Sciatic nerve (tissue), 2 donors: ENCODE measurements at places on chromosomes 7 and 10. TPM values are rescaled to one million over a fixed set of nuclear protein-coding genes. Genes with fewer than 3 reads are reported as not detected.

MKX gene
- 0.94 TPM for total RNA-seq

- no peak for DNase-seq
Observed at GRCh38 chr7:34327681-34328080, 330.3 kb upstream of the NPSR1 start.

CYP2C8 gene
- total RNA-seq = 0.49 TPM

DNA sequence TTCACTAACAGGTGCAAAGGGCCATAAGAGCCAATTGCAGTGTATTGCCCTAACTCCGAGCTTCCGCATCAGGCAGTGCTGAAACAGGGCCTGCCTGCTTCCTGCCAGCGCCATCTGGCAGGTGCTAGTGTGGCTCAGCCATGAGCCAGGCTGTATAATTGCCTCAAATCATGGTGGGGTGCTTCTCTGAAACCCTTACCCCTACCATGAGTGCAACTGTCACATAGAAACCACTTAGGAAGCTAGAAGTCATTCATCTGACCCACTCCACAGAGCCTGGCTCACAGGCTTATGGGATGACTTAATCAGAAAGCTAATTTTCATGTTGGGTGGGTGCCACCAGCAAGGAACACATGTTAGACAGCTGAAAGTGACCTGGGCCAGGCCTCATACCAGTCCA lies 133.3 kb upstream of the LAMB4 start:
- DNase-seq = no peak

GRCh38 chr7:117381362-117381761 lies 45.9 kb downstream of the ASZ1 start:
- DNase-seq = no peak

GRCh38 chr10:130369645-130370381 lies 233.6 kb downstream of the GLRX3 start:
- peak; percentile 37 for DNase-seq

- DNase-seq = no peak
Observed at GRCh38 chr10:60560451-60560850, 170.8 kb upstream of the ANK3 start.

GRCh38 chr7:74567318-74567668 lies 90.2 kb upstream of the GTF2I start:
- no peak for DNase-seq

- DNase-seq = no peak
Observed at GRCh38 chr10:31037749-31038148, 6.1 kb upstream of the ZNF438 start.

SLC18A2 gene
- total RNA-seq = 1.2 TPM

DNA sequence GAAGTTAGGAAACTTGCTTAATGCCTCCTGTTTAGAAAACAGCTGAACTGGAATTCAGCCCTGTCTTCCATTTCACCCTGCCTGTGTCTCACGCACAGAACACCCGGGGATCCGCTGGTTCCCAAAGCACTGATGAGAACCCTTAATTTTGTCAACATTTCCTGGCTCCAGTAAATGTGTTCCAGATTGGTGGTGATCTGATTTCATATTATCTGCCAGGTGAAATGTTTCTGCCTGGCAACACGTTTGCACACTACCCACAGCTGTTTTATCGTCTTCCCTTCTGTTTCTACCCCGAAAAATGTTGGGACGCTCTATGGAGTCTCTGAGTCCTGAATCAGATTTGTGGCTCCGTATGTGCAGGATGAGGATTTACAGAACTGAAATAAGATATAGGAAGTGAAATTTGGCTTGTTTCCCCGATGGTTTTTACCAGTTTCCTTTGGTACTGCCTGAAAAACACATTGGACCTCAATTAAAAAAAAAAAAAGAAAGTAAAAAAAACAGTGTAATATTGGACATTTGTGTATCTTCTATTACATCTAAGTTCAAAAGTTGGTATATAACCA lies 29.0 kb downstream of the MRC1 start:
- DNase-seq = no peak

- DNase-seq = no peak
Observed at GRCh38 chr10:85792533-85792858, 574.1 kb downstream of the GRID1 start.

UBE2D1 gene
- total RNA-seq = 16.8 TPM

AKR1B15 gene
- total RNA-seq = 1.3 TPM

GRCh38 chr10:75772153-75772887 lies 340.9 kb downstream of the LRMDA start:
- DNase-seq = no peak

OR6V1 gene
- not detected for total RNA-seq

DNA sequence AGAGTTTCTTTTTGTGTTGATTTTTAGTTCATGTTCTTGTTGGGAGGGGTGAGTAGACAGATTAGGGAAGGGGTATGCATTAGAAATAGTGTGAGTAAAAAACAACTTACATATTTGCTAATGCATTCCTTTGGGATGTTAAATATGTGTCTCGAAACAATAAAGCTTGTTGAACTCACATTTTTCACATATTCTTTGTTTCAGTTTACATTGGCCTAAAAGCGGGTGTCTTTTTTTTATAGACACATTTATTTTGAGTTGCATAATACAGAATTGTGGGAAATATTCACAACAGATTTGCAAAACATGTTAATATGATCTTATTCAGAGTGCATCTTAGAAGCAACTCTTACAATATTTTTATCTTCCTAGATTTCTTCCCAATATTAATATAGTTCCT lies 337.5 kb upstream of the CNTNAP2 start:
- no peak for DNase-seq

DNA sequence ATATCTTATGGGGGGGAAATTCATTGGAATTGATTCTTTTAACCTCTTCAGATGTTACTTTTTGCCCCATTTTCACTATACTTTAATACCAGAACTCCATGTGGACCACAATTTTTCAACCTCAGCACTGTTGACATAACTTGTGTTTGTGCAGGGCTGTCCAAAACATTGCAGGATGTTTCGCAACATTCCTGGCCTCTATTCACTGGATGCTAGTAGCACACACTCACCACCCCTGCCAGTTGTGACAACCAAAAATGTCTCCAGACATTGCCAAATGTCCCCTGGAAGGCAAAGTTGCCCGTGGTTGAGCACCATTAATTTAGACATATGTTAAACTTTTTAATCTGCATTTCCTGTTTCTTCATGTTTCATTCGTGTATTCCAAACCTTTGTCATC lies 234.7 kb downstream of the GFRA1 start:
- peak; percentile 68 for DNase-seq

SLC16A12 gene
- total RNA-seq = 10.3 TPM

SPOCK2 gene
- total RNA-seq = 5.3 TPM

GRM3 gene
- total RNA-seq = not detected

GRCh38 chr7:28953633-28954032 lies 4.5 kb downstream of the TRIL start:
- no peak for DNase-seq

DNA sequence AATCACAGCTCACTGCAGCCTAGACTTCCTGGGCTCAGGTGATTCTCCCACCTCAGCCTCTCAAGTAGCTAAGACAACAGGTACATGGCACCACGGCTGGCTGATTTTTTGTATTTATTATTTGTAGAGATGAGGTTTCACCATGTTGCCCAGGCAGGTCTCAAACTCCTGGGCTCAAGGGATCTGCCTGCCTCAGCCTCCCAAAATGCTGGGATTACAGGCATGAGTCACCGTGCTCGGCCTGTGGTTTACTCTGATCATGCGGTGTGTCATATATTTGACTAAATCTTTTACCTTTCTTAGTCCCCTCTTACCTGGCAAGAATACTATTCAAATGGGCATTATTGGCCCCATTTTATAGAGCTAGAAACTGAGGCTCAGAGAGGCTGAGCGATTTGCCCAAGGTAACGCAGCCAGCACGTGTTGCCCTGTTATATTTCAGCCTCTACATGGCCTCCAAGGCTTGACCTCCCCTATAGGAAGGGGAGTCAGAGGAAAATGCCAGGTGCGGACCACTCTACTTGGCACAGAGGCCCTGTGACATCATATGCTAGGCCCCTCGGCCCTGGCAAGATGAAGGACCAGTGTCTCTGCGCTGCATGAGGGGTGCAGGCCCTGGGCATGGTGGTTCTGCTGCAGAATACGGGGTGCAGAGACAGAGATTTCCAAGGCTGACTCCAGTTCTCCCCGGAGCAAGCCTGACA lies 8.2 kb downstream of the ZCCHC24 start:
- DNase-seq = peak; percentile 56

- DNase-seq = no peak
Observed at GRCh38 chr10:4672201-4672600, 153.8 kb upstream of the AKR1E2 start.

DNA sequence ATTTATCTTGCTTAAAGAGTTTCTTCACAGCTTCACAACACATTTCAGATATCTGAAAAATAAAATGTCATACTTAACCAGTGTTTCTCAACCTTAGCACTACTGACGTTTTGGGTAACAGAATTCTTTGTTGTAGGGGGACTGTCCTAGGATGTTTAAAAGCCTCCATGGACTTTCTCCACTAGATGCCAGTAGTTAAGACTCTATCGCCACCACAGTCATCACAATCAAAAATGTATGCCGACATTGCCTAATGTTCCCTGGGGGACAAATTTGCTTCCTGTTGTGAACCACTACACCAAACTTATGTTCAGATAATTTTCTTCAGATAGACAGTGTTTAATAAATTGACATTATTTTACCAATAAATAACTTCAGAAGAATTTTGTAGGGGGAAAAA lies 13.4 kb downstream of the NOC3L start:
- DNase-seq = no peak

ASAH2 gene
- 4.0 TPM for total RNA-seq

GRCh38 chr10:30047430-30047829 lies 12.0 kb downstream of the JCAD start:
- no peak for DNase-seq

GRCh38 chr7:102864958-102865357 lies 47.8 kb upstream of the LRRC17 start:
- no peak for DNase-seq

GRCh38 chr7:90180649-90181048 lies 26.4 kb downstream of the STEAP1 start:
- no peak for DNase-seq

DNA sequence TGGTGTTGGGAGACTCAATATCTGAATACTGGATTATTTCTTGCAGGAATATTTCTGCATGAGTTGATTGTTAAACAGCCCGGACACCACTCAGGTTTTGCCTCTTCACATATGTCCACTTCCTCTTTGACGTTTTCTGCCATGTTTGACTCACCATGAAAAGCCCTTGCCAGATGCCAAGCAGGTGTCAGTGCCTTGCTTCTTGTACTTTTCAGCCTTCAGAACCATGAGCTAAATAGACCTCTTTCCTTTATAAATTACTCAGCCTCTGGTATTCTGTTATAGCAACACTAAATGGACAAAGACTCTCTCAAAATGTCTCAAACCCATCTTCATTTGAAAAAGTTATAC lies 24.7 kb upstream of the MACC1 start:
- DNase-seq = no peak
